ENCODE measurements at places on chromosomes 3 and 15.

DNA sequence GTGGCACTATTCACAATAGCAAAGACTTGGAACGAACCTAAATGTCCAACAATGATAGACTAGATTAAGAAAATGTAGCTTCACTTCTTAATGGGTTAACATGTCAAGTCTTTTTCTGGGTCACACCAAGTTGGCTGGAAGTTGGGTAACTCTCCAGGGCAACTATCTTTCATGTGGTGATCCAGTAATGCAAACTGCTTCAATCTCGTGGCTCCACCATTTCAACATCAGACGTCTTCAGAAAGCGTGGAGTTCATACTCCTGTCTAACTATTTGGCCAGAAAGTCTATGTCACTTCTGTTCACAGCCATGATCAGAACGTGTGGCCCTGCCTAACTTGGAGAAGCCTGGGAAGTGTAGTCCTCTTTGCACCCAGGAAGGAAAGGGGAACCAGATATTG lies 32.2 kb downstream of the DUT start:
- no peak for DNase-seq

- no peak for DNase-seq
These were observed 41.4 kb upstream of the VPS8 start for GRCh38 chr3:184770541-184770940.

GRCh38 chr3:121835465-121835801 lies 424 bp downstream of the EAF2 start:
- no peak for DNase-seq

DNA sequence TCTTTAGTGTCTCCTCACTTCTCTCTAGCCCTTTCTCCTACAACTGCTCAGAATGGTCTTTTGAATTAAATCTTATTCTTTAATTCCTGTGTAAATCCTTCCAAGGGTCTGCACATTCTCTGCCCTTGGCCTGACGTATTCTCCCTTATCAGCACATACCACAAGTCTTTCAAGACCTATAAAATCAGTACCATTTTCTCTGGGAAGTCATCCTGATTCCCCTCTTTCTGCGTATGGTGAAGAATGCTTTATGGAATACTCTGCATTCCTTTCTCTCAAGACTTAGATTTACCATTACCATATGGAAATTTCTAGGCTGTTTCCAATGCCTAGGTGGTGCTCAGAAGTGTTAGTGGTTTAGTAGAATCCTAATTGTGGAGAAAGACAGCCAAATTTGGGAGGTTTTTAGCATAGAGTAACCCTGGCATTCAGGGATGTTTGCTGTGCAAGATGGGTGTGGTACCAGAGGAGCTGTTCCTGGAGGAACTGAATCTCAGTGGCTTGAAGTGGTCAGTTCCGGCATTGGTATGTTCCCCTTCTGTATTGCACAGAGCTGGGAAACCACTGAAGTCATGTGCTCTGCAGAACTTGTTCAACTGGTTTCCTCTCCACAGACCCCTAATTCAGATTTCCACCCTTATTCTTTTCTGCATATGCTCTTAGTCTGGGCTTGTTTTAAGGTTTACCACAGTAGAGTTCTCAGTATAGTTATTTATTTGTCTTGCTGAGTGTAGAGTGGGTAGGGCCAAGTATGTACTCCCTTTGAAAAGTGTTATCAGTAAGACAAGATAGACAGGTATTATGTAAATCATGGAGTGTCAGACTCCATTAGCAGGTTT lies 24.5 kb downstream of the IQGAP1 start:
- DNase-seq: peak; percentile 55

- no peak for DNase-seq
These were observed 374.5 kb upstream of the PROK2 start for GRCh38 chr3:72159487-72159886.

DNA sequence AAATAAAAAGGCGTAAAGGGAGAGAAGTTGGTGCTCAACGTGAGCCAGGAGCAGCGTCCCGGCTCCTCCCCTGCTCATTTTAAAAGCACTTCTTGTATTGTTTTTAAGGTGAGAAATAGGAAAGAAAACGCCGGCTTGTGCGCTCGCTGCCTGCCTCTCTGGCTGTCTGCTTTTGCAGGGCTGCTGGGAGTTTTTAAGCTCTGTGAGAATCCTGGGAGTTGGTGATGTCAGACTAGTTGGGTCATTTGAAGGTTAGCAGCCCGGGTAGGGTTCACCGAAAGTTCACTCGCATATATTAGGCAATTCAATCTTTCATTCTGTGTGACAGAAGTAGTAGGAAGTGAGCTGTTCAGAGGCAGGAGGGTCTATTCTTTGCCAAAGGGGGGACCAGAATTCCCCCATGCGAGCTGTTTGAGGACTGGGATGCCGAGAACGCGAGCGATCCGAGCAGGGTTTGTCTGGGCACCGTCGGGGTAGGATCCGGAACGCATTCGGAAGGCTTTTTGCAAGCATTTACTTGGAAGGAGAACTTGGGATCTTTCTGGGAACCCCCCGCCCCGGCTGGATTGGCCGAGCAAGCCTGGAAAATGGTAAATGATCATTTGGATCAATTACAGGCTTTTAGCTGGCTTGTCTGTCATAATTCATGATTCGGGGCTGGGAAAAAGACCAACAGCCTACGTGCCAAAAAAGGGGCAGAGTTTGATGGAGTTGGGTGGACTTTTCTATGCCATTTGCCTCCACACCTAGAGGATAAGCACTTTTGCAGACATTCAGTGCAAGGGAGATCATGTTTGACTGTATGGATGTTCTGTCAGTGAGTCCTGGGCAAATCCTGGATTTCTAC lies at the start of gene RARB:
Gene RARB, plus strand, starts transcription at position 322 of the 847 bp plus-strand sequence. Its CDS starts 469 bp downstream, at position 791.
- no peak for DNase-seq

- DNase-seq: no peak
These were observed 53.5 kb upstream of the WNT5A start for GRCh38 chr3:55540579-55540978.

DNA sequence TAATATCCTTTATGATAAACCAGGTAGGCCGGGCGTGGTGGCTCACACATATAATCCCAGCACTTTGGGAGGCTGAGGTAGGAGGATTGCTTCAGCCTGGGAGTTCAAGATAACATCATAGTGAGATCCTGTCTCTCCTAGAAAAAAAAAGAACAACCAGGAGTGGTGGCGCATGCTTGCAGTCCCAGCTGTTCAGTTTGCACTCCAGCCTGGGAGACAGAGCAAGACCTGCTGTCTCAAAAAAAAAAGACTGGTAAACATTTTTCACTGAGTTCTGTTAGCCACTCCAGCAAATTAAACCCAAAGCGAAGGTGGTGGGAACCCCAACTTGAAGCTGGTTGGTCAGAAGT lies 9.6 kb upstream of the IRAK2 start:
- no peak for DNase-seq

- DNase-seq: no peak
These were observed 85.9 kb downstream of the CHSY1 start for GRCh38 chr15:101165905-101166471.

- no peak for DNase-seq
These were observed 508 bp upstream of the ECT2 start for GRCh38 chr3:172750069-172750367.

DNA sequence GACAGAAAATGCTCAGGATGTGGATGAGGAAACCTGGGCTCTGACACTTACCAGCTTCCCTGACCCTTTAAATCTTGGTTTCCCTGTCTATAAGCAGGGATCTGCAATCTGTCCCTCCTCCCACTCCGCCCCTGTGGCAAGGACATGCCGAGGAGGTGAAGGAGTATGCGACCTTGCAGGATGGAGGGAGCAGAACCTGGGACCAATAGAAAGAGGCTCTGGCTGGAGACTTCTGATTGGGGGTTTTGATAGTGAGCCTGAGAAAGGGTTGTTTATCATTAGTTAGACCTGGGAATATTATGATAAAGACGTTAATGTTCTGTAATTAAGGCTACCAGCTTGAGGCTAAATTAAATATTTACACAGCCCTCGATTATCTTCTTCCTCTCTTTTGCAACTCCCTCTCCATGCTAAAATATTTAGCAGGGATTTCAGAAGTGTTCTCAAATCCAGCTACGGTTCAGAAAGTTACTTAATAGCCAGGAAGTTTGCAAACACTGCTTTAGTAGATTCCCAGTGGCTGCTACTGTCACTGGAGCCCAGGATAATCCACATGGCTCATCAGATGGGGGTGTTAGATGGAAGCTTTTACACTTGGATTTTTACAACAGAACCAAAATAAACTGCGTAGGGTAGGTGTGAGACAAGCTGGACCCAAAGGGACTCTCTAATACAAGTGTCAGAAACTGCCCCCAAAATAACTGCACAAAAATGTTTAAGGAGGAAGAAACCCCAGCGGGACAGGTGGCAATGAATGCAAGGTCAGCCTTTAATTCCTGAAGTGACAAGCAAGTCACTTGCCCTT lies 9.2 kb upstream of the PAQR5 start:
- DNase-seq: no peak

GRCh38 chr15:79408041-79408440 lies 24.1 kb upstream of the MINAR1 start:
- no peak for DNase-seq

DNA sequence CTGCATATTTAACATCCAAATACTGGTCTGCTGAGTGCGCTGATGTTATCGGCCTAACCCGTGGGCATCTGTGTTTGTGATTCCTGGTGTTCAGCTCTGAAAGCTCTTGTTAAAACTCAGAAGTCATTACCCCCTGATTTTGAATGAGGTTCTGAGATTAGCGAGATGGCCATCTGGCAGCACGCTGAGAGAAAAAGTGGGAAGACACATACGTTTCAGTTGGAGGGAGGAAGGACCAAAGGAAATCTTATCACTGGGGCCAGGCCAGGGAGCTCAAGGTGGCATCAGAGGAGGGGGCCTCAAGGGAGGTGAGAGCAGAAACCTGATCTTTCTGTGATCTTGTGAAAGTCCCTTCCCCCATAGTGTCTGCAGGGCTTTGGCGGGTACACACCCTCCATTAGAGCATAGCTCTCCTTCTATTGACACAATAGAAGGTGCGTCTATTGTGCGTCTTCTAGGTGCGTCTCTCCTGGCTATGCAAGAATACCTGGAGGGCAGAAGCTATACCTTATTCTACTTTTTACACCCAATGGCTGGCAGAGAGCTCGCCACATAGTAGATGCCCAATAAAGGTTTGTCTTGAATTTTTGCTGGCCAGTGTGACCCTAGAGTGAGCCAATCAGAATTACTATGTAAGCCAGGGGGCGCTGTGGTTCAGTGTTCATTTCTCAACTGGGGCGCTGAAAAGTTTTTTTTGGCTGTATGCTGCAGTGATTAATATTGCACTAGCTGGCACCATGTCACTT lies 182.4 kb downstream of the SHQ1 start:
- no peak for DNase-seq

GRCh38 chr3:48609088-48610005 lies at the start of gene UQCRC1:
Gene UQCRC1 (minus strand): TSS chr3:48609646. CDS start chr3:48609620, 26 bp downstream.
- DNase-seq: peak; percentile 72

GRCh38 chr3:56787258-56787775 lies 14.4 kb downstream of the ARHGEF3 start:
- no peak for DNase-seq

DNA sequence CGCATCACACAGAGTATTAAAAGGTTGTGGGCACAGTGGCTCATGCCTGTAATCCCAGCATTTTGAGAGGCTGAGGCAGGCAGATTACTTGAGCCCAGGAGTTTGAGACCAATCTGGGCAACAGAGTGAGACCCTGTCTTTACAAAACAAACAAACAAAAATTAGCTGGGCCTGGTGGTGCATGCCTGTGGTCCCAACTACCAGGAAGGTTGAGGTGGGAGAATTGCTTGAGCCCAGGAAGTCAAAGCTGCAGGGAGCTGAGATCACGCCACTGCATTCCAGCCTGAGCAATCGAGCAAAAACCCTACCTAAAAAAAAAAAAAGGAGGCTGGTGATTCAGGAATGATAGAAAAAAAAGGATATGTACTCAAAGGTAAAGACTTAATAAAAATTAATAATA lies 28.2 kb upstream of the ST6GAL1 start:
- DNase-seq: no peak

- no peak for DNase-seq
These were observed 116.4 kb upstream of the TJP1 start for GRCh38 chr15:29938361-29939335.

GRCh38 chr15:33926260-33926659 lies 42.0 kb upstream of the CHRM5 start:
- no peak for DNase-seq

DNA sequence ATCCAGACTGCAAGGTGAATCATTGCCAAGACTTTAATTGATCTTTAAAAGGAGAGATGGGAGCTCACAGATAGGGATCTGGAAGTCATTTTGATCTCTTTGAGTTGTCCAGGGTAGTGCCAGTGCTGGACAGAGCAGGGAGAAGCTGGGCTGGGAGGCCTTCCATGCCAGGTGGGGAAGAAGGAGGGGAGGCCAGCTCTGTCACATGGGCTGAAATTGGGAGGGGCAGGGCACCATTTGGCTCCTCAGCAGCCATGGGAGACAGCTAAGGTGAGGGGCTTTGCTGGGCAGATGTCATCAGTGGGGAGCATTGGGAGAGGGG lies 23.4 kb downstream of the SMAD6 start:
- DNase-seq: no peak

DNA sequence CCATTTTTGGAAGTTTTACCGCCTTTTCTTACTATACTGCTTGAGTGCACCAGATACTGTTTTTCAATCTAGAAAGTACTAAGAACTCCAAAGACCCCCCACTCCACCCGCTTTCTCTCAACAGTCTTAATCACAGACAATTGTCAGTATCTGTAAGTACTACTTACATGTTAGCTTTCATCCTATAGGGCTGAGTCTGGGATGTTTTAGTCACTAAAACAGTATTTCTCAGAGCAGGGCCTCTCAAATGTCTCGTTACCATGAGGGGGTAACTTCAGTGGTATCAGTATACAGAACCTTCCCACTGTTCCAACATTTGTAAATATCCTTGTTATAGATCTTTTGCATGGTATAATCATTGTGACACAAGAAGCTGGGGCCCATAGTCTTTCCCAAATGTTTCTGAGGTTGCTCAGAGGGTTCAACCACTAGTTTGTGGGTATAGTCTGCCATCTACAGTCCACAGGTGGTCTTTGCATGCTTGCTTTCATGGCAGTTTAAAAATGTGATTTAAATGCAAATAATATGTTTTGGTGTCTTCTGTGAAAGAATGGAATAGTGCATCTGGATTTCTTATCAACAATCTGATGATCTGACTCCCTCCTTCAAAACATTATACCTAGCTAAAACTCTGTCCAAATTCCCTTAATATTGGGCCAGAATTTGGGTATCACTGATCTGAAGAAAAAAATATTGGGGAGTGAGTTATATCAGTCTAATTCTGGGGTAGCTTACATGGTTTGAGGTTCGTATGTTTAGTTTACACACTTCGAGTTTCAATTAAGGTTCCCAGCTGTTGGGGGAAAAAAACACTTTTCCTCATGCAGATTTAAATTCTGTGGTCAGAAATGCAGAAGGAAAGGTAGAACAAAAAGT lies 18.0 kb upstream of the DNAJC13 start:
- no peak for DNase-seq

GRCh38 chr15:92949604-92950249 lies 49.6 kb downstream of the CHD2 start:
- no peak for DNase-seq

DNA sequence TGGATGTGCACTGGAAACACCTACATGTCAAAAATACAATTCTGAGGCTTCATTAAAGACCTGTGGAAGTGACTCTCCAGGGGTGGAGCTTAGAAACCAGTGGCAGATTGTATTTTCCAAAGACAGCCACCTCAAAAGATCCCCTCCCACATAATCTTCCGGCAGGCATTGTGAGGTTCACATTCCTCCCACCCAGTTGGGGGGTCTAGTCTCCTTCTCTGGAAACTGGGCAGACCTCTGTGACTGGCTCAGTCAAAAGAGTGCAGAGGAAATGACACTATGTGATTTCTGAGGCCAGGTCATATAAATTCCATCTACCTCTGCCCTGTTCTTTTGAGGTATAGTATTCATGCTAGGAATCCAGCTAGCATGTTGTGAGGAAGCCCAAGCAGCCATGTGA lies 1.9 kb upstream of the CFAP92 start:
- DNase-seq: no peak

All from GF-D8 (cell line).